ENCODE measurements at places on chromosomes 12 and 14.

GRCh38 chr14:60686865-60687264, 37.3 kb downstream of the SIX4 start:
- no peak overlapping the region for H3K27ac ChIP-seq
- no peaks in the 10 kb centered on the region for H3K4me1 ChIP-seq
- no peak for DNase-seq
- no peak overlapping the region for H3K4me3 ChIP-seq

DNA sequence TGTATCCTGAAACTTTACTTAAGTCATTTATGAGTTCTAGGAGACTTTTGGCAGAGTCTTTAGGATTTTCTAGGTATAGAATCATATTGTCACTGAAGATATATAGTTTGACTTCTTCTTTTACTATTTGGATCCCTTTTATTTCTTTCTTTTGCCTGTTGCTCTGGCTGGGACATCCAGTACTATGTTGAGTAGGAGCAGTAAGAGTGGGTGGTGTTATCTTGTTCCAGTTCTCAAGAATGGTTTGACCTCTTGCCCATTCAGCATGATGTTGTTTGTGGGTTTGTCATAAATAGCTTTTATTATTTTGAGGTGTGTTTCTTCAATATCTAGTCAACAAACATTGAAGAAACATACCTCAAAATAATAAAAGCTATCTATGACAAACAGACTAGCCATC, 35.0 kb downstream of the LIN7A start:
- no peak for DNase-seq
- no peaks in the 10 kb centered on the region for H3K36me3 ChIP-seq

DNA sequence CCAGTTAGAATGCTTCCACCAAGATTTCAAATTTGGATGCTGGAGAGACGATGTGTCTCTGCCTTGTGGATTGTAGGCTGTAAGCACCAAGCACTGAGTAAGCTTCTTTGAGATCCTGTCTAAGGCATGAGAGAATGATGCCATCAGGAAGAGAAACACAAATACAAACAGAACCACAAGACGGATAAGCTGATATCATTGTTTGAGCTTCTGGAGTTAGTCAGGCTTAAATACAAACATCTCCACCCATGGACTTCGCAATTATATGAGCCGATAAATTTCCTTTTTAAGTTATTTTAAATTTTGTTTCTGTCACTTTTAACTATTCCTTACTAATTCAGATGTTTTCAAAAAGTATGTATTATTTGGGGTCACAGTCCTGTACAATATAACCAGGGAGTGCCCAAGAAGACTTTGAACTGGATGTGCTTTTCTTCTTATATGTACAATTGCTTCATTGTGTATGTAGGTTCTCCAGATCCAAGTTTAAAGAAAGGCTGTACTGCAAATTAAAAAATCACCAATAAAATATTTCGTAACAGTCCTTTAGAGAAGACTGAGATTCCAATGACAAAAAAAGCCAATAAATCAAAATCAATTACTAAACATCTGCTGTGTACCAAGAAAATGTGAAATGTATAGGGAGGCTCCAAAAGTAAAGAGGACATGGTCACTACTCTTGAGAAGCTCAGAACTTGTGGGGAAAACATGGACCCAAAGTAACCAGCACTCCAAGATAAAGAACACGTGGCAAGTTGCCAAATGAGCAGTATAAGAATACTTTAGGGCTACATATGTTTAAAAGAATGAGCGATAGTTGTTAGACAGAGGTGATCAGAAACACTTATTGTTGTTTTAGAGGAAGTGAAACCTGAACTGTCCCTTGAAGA, 274.1 kb downstream of the ADAMTS20 start:
- no peaks in the 10 kb centered on the region for H3K4me1 ChIP-seq
- H3K36me3 ChIP-seq: no peaks in the 10 kb centered on the region
- H3K27me3 ChIP-seq: no peaks in the 10 kb centered on the region
- DNase-seq: no peak

- no peak overlapping the region for H3K4me3 ChIP-seq
- no peaks in the 10 kb centered on the region for H3K36me3 ChIP-seq
- no peaks in the 10 kb centered on the region for H3K4me1 ChIP-seq
- no peak overlapping the region for H3K27ac ChIP-seq
- DNase-seq: no peak
- no peaks in the 10 kb centered on the region for H3K27me3 ChIP-seq
Observed at GRCh38 chr14:49160983-49161382, 425.2 kb downstream of the RPS29 start.

All from activated CD4-positive, alpha-beta T cell treated with anti-CD3 and anti-CD28 coated beads, Interleukin-2, amount 10 ng/mL, durations not matched to agents 24 days and 14 days (primary cell).